Left cardiac atrium (tissue), 4 donors: ENCODE measurements at places on chromosomes 1 and 21. TPM values are rescaled to one million over a fixed set of nuclear protein-coding genes. Genes with fewer than 3 reads are reported as not detected.

- no peak for DNase-seq
Observed at GRCh38 chr1:194028002-194028401, 841.6 kb upstream of the B3GALT2 start.

DNA sequence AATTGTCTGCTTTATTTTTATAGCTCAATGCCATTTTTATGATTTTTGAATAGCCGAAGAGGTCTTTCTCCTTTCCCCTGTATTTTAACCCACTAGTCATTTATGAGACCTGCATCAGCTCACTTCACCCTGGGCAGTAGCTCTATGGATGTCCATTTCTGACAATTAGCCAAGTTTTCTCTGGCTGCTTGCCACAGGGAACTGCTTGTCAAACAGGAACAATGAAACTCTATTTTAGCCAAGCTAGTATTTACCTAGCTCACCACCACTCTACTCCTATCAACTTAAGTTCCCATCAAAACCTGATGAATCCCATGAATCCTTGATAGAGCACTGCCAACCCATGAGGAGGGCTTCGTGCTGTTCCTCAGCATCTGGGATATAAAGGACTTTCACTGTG lies 406.7 kb downstream of the RWDD3 start:
- peak; percentile 23 for DNase-seq

The PGLYRP4 gene
- not detected for total RNA-seq

DNA sequence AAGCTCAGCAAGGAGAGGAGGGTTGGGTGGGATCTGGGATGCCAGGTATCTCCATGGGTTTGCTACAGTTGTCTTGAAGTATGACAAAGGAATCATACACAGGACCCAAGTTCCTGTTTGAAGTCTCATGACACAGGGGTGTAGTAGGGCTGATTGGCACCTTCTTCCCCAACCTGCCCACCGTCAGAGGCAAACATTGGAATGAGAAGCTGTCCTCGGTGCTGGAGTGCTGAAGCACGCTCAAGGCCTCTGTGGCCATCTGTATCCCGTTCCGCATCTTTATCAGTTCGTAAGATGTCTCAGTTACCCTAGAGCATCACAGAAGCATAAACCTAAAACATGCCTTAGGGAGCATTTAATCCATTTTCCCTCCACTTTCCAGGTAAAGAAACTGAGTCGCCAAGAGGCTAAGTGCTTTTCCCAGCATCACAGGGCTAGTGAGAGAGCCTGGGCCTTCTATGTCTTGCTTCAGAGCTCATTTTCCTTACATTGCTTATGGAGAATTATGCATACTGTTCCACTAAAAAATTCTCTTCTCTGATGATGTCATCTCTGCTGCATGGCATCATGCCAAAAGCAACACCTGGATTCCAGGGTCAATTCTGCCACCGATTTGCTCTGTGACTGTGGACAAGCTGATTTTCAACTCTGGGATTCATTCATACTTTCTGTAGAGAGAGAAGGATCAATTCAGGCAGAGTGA lies 34.2 kb downstream of the VWA5B1 start:
- DNase-seq, result no peak

The OR10J1 gene
- not detected for total RNA-seq

The AVPR1B gene
- not detected for total RNA-seq

The KRTAP7-1 gene
- not detected for total RNA-seq

- DNase-seq, result peak; percentile 71
Observed at GRCh38 chr1:218459450-218459849, 114.3 kb downstream of the TGFB2 start.

The CRB1 gene
- total RNA-seq, result 0.26 TPM

The LIN28A gene
- 0.15 TPM for total RNA-seq

DNA sequence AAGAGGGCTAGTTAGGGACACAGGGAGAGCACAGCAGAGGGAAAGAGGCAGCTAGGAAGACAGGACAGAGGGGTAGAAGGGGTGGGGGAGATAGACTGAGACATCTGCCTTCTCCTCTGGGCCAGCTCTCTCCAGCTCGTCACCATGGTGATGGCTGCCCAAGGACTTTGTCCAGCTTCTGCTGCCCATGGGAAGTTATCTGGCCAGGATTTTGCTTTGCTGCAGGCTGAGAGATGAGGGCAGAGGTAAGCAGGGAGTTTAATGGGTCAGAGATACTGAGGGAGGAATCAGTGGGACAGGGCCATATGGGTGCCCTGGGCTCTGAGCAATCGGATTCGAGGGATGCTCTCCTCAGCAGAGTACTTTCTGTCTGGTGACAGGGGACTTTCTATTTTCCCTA lies 34.5 kb upstream of the GPR37L1 start:
- DNase-seq, result no peak

The DENND2C gene
- 3.1 TPM for total RNA-seq

DNA sequence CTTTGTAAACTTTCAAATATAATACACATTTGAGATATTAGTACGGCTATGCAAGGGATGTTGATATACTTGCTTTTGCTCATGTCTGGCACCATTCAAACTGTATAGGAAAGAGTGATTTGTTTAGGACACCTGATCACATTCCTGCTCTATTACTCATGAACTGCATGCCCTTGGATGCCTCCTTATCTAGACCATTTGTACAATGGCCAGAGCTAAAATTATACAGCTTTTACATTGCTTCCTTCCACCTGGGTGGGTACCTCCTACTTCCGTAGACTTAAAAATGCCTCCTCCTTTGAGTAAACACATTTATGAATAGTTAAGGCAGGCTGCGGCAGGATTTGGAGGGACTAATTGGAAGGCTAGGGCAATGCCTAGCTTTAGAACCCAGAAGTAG lies 85.4 kb upstream of the PBX1 start:
- no peak for DNase-seq

DNA sequence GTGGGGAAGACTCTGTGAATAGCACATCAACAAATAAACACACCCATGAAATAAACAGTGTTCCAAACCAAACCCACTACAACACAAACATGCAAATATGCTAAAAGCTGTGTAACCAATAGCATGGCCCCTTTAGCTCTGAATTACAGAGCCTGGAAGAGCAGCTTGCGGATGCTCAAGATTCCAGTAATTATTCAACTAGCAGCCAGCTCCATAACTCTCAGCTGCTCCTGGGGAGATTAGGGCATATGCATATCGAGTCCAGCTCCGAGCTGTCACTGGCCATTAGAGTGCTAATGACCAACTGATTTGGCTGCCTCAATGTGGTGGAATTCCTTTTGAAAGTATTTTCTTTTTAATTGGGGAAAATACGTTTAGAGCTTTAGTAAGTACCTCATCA lies 207.1 kb downstream of the HHAT start:
- DNase-seq, result no peak

- DNase-seq, result no peak
Observed at GRCh38 chr1:171751221-171751620, 9.4 kb upstream of the VAMP4 start.

The SYNC gene
- total RNA-seq, result 14.5 TPM

The ARHGAP29 gene
- 38.9 TPM for total RNA-seq

DNA sequence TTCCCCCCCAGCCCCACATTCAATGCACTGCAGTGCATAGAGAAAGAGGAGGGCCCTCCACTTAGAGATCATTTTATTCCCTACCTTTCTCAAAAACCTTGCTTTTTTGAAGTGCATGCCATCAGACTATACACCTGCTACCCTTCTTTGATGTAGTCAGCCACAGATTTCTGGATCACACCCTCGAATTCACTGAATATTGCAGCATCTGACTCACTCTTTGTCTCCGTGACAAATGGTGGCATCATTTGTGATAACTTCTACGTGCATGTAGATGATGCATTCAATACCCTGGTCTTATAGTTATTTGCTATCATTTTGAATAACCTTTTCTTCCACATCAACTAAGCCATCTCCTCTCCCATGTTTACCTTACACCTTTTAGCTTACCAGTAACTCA lies 310.3 kb upstream of the SGIP1 start:
- no peak for DNase-seq
